ENCODE measurements at places on chromosomes 6 and 20.

DNA sequence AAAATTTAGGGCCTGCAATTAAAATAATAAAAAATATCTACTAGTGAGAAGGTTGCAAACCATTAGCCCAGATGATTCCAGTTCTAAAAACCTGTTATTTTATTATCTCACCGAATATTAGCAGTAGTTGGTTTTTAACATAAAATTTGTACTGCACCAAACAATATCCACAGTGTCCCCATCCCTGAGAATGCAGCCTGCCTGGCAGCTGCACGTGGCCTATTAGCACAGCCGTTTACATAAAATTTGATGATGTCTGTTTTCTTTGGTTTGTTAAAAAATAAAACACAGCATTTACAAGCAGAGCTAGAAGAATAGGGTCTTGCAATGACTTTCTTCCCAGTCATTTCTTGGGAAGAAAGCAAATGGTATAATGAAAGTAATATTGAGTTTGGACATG, 58.2 kb downstream of the FUT9 start:
- DNase-seq, result no peak

GRCh38 chr6:41640426-41640825, 2.2 kb downstream of the MDFI start:
- no peak for DNase-seq

DNA sequence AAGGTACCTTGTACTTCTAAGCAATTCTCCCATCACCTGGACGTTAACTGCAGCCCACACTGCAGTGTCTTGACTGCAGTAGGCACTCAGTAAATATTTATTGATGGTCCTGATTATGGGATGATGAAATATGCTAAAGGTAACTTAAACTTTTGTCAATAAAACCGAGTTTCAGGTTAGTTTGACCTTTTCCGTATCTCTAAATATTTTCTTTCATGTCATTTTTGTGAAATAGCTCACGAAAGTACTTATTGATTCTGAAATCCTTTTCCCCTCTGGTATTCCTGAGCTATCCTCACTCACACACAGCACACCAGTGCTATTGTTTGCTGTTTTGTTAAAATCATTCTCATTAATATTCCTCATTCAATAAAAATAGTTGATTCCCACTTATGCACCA, 149.4 kb upstream of the ESR1 start:
- DNase-seq, result no peak

GRCh38 chr6:145562771-145563615, 172.3 kb downstream of the EPM2A start:
- peak; percentile 30 for DNase-seq

DNA sequence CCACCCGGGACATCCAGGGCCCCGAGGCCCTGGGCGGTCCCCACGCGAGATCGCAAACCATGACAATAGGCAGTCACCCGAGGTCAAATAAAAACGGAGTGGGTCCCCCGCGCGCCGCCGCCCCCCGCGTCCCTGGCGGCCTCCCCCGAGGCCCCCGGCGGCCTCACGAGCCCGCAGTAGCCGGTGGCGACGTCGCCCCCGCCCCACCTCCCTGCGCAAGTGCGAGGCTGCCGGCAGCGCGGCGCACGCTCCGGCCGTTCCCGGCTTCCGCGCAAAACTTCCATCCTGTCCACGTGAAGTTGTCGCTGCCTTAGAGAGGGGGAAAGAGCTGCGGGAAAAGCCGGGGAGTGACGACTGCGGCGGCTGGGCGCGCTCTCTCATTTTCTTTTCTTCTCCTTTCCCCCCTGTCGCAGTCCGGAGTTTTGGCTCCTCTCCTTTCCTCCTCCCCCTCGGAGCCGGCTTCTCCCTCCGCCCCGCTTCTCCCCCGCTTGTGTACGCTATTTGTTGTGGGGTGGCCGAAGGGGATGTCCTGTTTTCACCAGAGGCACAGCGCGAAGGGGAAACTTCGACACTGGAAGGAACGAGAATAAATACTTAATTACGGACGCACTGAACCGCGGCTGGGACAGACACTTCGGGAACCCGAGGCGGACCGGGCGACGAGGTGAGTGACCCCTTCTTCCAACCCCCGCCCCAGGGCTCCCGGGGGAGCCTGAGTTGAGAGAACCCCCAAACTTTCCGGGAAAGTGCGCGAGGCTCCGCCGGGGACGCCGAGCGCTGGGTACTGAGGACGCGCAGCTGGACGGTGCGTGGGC, at the start of gene EYA4:
Gene EYA4, plus strand, starts transcription at position 272 of the 815 bp plus-strand sequence. CDS start 33,424 bp downstream, outside the sequence.
- DNase-seq, result peak; percentile 32
